HepG2 (cell line): ENCODE measurements at places on chromosomes 3 and 15.

DNA sequence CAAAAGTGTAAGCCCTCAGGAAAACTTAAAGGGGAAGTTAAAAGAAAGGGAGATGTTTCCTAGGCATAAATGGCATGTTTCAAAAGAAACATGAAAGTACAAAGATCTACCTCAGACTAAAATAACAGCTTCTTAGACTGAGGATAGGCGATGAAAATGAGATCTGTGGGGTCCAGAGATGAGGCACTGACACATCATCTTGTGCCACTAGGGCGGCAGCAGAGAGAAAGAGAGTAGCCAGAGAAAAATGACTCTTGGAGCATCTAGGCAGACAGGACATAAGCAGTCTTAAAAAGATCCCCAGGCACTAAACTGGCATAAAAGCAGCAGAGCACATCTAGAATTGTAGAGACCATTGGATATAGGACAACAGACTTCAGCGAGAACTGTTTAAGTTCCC lies 42.5 kb upstream of the RFX7 start:
- DNase-seq: no peak

DNA sequence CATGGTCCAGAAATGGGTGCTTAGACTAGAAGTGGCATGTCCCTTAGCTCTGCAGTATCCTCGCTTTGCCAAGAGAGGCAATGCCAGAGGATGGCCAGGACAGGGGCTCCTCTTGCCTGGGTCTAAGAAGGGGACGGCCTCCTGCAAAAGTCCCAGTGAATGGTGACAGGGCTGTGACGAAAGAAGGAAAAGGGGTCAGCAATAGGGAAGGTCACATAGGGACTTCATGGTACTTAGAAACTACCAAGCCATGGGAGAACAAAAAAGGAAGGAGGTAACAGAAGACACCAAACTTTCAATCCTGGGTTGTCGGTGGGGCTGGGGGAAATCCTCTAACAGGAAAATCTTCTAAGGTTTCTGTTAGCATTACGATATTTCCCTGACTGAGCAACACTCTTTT lies 36.2 kb upstream of the ATOSA start:
- DNase-seq: no peak

DNA sequence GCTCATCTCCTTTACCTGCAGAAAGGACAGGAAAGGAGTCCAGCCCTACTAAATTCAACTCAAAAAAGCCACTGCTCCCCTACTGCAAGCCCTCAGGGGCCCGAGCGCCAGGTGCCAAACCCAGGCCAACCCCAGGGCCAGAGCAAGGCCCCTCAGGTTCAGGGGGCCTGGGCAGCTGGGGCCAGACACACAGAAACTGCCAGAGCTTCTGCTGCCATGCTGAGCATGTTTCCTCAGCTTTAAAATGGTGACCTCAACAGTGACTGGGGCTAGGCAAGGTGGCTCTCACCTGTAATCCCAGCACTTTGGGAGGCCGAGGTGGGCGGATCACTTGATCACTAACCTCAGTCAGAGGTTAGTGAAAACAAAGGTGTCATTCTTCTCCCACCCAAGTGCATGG lies 38.8 kb downstream of the KLHL25 start:
- no peak for DNase-seq

GRCh38 chr3:5431811-5432378 lies 244.4 kb downstream of the EDEM1 start:
- DNase-seq: no peak

DNA sequence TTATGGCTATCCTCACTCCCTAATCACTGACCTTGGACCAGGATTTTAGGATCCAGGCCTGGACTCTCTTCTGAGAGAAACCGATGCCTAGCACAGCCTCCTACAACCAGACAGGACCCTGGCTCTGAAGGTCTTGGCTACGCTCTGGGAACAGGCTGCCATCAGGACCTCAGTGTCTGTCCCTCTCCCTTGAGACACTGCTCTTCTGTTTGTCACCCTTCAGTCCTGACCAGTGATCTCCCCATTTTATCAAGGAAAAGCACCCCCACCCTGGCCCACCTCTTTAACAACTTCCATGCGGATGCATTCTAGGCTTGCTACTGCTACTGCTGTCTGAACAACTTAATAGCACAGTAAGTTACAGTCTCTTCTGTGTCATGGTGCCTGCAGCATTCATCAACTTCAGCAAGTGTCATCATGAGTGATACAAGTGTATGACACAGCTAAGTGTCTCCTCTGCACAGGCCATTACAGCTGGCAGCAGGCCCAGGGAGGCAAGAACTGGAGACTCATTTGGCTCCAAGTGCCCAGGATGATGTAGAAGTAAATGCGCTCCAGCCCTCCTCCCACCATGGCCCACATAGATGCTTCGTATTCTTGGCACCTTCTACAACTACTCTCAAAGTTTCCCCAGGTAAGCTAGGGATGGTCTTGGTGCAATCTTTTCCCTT lies 302.4 kb downstream of the EPHB1 start:
- no peak for DNase-seq

GRCh38 chr3:49812916-49813496 lies 747 bp downstream of the UBA7 start:
- DNase-seq: no peak

DNA sequence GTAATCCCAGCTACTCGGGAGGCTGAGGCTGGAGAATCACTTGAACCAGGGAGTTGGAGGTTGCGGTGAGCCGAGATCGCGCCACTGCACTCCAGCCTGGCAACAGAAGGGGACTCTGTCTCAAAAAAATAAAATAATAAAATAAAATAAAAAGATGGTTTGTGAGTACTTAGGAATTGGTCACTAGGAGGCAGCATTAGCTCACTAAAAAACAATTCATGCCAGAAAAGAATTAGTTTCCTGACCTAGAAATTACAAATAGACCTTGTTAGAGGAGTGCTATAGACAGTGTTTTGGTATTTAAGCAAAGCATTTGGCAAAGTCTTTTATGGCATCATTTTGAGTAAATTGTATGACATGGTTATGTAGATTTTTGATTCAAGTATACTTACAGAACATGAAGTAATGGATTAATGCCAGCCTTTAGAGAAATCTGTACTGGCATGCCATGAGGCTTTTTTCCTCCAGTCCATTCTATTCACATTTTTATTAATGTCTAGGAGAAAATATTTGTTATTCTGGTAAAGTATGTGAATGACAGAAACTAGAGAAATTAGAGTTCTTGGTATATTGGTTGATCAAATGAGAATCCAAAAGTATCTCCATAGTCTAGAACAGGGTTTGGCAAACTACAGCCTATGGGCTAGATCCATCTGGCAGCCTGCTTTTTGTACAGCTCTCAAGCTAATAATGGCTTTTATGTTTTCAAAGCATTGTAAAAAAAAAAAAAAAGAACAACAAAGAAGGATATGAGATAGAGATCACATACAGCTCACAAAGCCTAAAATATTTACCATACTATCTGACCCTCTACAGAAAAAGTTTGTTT lies 81.6 kb downstream of the LRRC49 start:
- DNase-seq: peak; percentile 18

DNA sequence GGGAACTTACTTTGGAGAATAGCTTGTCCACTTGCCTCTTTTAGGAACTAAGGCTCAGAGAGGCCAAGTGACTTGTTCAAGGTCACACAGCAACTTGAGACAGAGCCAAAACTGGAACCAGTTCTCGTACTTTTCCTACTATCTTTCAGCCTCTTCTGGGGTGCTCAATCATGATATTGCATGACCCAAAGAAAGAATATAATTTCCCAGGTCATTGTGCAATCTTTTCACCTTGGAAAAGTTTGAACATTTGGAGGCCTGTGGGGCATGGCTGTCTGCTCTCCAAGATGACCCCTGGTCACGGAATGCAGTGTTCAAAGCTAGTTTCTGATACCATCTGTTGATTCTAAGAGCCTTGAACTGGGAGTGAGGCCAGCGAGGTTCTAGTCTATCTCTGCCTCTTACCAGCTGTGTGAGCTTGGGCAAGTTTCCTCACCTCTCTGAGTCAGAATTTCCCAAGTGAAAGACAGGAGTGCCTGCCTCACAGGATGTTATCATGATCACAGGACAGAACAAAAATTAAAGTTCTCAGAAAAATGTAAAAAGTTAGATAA lies 89.7 kb downstream of the BDH1 start:
- DNase-seq: peak; percentile 94

GRCh38 chr15:78394026-78394425 lies 44.0 kb upstream of the IREB2 start:
- DNase-seq: no peak

- DNase-seq: peak; percentile 2
Observed at GRCh38 chr15:83747050-83747717, 93.3 kb downstream of the ADAMTSL3 start.

DNA sequence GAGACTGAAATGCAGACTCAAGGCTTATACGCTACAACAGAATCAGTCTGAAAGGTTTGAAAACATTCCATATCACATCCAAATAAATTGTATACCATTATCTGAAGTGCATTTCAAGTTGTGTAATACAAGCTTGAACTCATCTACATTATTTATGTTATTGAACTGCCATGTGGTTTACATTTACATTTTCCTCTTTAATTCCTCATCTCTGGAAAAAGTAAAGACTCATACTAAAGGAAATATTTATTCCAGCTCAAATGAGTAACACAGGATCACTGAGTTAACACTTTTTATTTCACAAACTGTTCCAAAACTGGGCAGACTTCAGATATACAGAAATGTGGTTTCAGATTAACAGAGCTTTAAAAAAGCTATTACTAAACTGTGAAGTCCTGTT lies 282.5 kb downstream of the ULK4 start:
- no peak for DNase-seq

DNA sequence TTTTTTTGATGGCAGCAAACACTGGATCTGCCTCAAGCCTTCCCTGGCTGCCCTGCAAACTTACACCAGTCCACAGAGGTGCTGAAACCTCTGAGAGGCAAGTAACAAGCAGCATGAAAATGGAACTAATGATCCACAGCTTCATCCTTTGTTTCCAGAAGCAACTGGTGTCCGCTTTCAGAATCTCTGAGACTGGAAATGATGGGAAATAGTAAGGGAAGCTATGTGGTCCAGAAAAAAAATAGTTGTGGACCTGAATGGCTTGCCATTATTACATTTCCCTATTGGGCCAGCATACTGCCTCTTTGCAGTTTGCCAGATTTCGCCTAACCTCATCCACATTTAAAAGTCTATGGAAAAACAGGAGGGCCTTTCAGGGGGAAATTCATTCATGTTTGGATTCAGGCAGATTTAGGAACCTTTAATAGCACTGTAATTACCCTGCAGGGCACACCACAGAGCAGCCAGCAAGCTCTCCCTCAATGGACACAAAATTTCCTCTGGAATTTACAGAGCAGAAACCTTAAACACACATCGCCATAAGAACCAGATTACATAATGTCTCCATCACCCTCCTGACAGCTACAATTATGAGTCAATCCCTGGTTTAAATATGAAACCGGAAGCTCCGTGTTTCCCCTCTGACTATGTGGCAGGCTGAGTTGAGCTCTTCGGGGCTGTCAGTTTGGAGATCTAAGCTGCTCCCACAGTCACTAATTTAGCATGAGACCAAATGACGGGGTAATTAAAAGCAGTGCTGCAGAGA lies 134.4 kb downstream of the TMCO5A start:
- DNase-seq: no peak

DNA sequence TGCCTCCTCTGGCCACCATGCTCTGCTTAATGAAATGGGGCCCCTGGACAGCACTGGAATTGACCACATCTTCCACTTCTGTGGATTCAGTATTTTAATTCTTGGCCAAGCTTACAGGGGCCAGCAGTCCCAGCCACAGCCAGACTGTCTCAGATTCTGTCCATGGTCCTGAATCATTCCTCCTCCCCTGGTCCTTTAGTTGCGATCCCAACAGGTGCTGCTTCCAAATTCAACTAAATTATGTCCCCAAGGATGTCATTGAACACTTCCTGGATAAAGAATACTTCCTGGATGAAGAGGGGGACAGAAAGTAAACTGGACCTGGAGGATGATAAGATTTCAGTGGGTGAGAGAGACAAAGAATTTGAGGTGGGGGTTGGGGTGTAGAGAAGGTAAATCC lies 111.1 kb upstream of the FOXB1 start:
- no peak for DNase-seq

DNA sequence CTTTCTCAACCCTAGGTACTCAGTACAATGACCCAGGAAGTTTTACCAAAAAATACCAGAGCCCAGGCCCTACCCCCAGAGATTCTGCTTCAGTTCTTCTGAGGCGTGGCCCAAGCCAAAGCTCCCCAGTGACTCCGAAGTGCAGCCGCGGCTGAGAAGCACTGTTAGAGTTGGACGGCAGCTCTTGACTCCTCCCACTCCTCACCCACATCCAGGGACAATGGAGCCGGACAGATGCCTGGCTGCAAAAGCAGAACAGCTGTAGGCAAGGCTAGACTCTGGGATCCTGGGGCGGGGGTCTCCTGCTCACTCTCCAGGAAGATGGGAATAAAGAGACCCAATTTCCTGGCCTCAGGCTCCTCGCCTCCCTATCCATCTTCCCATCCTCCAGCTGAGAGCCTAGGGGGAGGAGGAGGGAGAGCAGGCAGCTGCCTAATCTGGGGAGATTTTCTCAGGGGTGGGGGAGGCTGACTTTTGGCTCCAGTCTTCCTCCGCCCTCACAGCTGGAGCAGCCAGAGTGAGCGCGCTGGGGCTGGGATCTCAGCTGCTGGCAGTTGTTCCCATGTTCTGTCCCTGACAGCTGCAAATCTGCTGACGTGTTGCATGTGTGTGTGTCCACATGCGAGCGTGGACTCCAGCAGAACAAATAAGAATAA lies 223.8 kb downstream of the OPA1 start:
- no peak for DNase-seq

GRCh38 chr3:168085491-168086119 lies 10.1 kb downstream of the GOLIM4 start:
- no peak for DNase-seq

GRCh38 chr3:122030381-122031122 lies 8.5 kb upstream of the ILDR1 start:
- DNase-seq: no peak

GRCh38 chr15:47954196-47954595 lies 166.6 kb upstream of the SLC24A5 start:
- DNase-seq: no peak

GRCh38 chr3:61005591-61005990 lies 245.7 kb downstream of the FHIT start:
- DNase-seq: no peak
